Occipital lobe (tissue), 3 donors: ENCODE measurements at places on chromosomes 3 and 15.
A peak's percentile ranks its signal among the peaks of the same experiment; 100 is the strongest.

GRCh38 chr3:120634539-120634938 lies 38.4 kb downstream of the NDUFB4 start:
- DNase-seq = no peak

GRCh38 chr3:56183529-56183928 lies 284.7 kb downstream of the ERC2 start:
- no peak for DNase-seq

GRCh38 chr3:18716821-18717220 lies 291.7 kb upstream of the SATB1 start:
- DNase-seq = no peak

DNA sequence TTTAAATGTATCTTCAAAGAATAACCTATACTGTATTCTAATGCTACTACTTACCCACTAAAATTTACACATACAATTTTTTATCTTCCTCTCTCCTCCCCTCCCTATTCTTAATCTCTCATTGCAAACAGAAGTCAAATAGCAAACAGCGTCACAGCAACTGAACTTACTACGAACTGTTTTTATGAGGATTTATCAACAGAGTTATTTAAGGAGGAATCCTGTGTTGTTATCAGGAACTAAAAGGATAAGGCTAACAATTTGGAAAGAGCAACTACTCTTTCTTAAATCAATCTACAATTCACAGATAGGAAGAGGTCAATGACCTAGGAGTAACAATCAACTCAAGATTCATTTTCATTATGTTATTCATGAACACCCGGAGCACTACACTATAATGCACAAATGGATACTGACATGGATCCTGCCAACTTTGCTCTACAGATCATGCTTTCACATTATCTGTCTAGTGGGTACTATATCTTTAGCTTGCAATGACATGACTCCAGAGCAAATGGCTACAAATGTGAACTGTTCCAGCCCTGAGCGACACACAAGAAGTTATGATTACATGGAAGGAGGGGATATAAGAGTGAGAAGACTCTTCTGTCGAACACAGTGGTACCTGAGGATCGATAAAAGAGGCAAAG lies 984 bp downstream of the FGF7 start:
- DNase-seq = no peak

DNA sequence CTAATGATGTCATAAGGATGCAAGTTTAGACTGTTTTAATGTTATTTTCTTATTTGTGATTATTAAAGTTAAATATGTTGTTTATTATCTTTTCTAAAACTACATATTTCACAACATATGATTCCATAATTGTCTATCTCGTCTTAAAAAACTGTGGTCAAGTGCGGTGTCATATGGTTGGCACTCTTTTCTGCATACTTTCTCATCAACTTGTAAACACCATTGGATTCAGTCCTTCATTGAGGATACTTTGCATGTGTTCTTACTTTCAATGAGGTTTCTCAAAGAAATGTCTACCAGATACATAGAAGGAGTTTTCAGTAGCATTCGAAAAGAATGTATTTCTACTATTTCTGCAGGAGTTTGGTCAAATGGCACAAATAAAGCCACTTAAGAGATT lies 22.0 kb upstream of the ALPK3 start:
- no peak for DNase-seq

GRCh38 chr3:141337523-141337854 lies 30.8 kb upstream of the ZBTB38 start:
- no peak for DNase-seq

DNA sequence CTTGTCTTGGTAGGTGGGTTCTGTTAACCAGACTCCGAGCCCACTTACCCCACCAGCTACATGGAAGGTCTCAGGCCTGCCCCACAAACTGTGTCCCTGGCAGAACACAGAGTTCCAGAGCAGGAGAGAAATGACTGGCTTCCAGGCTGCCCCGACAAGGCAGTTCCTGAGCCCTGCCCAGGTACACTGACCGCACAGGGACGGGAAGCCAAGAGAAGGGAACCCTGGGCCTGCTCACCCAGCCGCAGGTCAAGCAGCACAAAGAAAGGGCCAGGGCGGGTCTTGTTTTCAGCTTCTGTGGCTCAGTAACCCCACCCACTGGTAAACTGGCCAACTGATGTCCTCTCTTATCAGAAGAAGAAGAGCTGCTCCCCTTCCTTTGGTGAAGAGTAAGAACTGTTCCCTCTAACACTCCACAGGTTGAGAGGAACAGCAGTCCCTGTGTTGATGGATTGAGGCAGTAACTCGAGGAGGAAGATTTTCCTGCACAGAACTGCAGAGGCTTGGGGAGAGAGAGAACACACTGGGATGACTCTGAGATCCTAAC lies 68.4 kb downstream of the CRTC3 start:
- DNase-seq = no peak

DNA sequence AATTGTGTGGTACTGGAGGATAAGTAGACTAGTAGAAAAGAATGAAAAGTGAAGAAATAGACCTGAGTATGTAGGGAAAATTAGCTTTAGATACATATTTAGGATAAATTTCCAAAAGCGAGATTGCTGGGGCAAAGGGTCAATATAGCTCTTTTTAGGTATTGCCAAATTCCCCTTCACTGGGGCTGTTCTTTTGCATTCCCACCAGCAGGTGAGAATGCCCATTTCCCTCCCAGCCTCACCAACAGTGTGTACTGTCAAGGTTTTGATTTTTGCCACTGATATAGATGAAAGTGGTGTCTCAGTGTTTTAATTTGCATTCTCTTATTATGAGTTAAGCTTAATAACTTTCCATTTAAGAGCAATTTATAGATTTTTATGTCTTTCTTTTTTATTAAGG lies 35.7 kb upstream of the BHLHE40 start:
- no peak for DNase-seq

GRCh38 chr3:11410564-11410963 lies 138.4 kb downstream of the ATG7 start:
- DNase-seq = no peak

GRCh38 chr3:186807231-186807630 lies 949 bp upstream of the RFC4 start:
- no peak for DNase-seq

- DNase-seq = no peak
Observed at GRCh38 chr3:56366641-56367162, 101.6 kb downstream of the ERC2 start.

DNA sequence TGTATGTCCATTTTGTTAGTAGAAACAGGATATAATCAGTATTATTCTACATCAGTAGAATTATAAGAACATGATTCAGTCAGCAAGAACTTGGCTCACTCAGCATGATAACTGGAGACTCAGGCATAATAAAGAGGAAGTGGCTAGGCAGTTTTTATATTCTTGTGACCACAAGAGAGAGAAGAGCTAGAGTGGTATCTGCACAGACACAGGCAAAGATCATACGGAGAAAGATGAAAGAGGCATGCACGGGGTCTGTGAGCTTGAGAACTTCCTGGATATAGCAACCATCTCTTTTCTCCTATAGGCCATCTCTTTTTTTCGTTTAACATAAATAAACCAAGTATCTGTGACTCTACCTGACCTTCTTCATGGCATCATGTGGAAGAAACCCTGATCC lies 46.8 kb downstream of the MYO5A start:
- DNase-seq = no peak

DNA sequence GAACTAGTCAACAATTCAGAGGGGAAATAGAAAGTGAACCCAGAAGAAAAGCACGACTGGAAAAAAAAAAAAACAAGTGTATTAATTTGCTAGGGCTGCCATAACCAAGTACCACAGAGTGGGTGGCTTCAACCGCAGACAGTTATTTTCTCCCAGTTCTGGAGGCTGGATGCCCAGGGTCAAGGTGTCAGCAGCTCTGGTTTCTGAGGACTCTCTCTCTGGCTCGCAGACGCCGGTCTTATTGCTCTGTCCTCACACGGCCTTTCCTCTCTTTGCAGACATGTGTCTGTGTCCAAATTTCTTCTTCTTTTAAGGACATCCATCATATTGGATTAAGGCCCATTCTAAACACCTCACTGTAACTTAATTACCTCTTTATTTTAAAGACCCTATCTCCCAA lies 291.8 kb downstream of the XXYLT1 start:
- DNase-seq = no peak

DNA sequence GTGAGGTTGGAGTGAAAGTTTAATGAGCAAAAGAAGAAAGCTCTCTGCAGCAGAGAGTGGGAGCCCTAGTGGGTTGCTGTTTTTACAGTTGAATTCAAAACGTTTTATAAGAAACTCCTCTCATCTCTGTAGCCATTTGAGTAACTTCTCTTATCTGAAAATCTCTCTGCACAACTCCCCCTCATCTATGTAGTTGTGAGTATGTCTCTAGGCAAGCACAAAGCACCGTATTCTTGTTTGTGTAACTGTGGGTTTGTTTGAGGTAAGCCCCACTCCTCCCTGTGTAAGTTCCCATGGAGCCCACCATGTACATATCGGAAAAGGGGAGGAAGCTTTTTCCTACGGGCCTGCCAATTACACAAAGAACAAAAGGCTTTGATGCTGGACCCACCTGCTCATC lies 56.5 kb upstream of the GOLGA6L2 start:
- no peak for DNase-seq

DNA sequence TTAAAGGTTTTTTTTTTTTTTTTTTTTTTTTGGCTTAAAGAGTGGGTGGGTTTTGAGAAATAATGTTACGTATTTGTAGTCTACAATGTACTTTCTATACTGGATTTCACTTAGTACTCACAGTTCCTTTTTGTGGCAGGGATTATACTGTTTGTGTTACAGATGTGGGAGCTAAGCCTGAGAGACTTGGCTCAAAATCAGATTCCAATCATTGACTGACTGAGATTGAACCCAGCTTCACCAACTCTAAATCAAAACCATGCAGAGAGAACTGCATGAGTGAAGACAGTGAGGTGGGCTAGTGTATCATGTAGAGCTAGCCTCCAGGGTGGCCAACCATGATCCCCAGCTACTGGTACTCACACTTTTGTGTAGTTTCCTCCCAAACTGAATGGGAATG lies 68.0 kb downstream of the TMEM108 start:
- no peak for DNase-seq

DNA sequence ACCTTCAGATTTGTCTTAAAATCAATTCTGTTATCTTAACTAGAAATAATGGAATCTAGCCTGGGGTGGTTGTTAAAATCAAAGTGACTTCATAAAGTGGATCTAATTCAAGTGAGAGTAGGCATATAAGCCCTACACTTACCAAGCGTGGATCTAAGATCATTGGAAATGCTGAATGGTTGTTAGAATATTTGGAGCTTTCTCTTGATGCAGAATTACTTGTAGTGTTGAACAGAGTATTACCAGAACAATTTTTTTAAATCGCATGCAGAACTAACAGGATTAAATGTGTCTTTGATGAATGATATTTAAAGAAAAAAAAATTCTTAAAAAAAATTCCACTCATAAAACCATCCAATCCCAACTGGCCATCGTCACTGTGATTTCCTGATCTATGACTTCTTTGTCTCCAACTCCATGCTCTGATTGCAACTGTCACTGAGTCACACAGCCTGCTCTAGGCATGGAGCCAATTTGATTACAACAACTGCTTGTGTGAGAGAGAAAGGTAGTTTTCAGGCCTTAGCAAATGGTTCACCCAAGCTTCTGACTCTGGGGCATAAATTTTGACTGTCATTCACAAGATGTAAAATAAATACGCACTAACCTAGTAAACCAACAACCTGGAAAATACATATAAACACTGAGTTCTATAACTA lies 25.9 kb upstream of the SPRED1 start:
- peak; percentile 51 for DNase-seq
